ENCODE measurements at places on chromosomes 1 and 21.

DNA sequence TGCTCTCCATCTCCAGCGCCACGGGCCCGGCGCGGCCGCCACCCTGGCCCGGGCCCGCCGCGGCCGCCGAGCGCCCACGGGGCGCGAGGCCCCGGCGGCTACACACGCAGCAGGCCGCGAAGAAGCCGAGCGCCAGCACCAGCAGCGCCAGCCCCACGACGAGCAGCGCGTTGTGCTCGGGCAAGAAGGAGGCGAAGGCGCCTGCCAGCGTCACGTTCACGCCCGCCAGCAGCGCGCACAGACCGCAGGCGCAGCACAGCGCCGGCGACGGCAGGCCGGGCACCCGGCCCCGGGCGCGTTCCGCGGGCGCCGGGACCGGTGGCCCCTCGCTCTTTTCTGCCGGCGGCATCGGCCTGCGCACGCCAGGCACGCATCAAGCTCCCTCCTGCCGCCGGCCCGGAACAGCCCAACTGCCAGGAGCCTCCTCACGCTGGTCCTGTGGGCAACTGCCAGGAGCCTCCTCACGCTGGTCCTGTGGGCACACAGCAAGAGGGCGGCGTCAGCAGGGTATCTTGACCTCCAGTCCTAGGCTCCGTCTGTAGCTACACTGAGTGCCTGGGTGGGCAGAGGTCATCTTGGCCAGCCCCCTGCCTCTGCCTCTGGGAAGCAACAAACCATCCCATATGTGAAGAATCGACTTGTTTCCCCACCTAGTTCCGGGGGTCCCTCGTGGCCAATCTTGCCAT is 18.1 kb downstream of the KNCN start:
- DNase-seq = no peak

- no peak for DNase-seq
These were observed 622.5 kb upstream of the NR5A2 start for GRCh38 chr1:199404976-199405375.

DNA sequence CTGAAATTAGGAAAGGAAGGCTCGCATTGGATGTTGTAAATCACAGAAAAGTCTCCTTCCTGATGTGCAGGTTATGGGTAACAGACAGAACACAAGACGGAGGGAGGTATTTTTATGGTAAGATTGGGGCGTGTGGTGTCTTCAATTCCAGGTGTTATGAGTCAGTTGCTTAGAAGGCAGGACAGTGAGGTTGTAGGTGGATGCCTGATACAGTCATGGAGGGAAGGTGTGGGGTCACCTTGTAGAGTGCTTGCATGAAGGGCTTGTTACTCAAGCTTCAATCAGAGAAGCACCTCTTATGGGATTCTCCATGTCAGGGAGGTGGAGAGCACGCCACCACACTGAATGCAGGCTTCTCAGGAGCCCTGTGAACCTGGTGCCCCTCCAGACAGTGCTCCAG is 63.1 kb downstream of the C1orf21 start:
- DNase-seq = no peak

DNA sequence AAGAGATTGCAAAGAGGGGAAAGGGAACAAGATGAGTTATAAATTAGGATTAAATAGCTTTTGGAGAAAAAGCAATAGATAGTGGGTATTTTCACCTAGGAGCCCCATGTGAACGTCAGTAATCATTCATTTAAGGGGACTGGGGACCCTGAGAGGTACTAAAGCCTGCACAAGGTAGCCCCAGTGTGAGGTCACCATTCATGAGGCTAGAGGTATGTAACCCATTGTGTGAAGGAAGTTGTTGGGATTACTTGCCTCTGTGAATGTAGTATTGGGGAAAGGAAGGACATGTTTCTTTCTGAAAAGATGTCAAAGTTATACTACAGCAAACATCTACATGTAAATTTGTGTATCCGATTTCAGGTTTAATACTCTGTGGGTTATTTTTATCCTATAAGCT is 276.8 kb downstream of the TBX15 start:
- no peak for DNase-seq

DNA sequence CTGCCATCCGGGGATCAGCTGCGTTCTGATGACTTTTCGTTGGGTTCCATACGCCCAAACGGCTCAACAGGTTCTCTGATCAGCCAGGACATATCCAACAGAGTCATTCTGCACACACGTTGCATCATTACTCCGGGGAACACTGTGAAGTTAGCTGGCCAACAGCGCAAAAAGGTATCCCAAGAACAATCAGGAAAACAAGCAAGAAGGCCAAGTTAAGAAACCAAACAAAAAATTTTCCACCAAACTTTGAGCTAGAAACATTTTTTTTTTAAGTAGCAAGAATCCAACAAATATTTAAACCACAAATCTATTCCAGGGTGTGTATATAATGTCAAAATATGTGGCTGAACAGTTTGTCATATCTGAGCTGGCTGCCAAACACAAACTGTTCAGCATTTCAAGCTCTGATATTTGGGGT is 29.2 kb downstream of the NID1 start:
- no peak for DNase-seq

DNA sequence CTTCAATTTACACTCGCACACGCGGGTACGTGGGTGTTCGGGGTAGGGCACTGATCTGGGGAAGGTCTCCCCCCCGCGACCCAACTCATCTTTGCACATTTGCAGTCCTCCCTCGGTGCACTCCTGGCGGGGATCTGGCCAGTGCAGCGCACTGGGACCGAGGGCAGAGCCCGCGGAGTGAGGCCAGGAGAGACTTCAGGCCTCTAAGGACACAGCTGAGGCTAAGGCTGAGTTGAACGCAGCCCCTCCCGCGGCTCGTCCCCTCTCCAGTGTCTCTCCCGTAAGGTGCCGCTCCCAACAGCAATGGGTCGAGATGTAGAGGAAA is 936 bp upstream of the NCAM2 start:
- no peak for DNase-seq

GRCh38 chr1:206491616-206492015 is 15.7 kb upstream of the RASSF5 start:
- DNase-seq = no peak

DNA sequence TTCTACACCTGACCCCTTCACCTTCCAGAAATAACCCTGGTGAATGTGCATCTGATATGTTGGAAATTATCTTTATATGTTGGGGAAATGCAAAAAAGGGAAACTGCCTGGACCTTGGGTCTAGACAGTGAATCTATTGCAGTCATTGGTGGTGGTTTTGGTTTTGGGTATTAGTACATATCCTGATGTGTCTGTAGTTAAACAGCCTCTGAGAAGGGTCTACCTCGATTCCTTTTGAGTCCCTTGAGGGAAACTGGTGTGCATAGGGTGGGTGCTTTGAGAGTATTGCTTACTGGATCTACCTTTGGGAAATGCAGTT is 127.3 kb upstream of the KIAA0040 start:
- DNase-seq = no peak

GRCh38 chr1:114286179-114286578 is 132.5 kb upstream of the SYT6 start:
- DNase-seq = no peak

GRCh38 chr1:30490554-30491053 is 232.8 kb downstream of the MATN1 start:
- DNase-seq = no peak

- DNase-seq = peak; percentile 88
These were observed 12.1 kb upstream of the NES start for GRCh38 chr1:156689035-156689952.

DNA sequence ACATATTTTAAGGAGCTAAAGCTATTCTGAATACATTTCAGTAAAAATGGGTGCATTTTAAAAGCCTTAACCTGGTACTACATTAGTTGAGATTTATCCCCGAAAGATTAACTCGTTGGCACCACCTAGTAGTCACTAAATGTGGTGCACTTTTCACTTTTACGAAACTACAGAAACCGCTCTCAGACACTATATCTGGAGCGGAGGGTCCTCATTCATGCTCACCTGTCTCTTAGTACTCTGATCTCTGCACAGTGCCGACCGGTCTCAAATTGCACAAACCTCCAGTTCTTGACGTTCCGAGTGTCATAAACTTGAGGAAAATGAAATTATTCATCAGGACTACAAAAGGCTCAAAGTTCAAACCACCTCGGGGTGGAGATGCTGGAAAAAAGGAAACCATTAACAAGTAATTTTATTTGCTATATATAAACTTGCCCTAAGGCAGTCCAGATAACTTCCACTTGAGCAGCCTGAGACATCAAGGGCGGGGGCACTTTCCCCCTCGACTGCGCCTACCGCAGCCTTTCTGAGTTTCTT is 722 bp downstream of the LZIC start:
- peak; percentile 72 for DNase-seq

GRCh38 chr21:29511096-29511495 is 212.4 kb downstream of the BACH1 start:
- DNase-seq = no peak

- DNase-seq = no peak
These were observed 696 bp downstream of the LSS start for GRCh38 chr21:46227811-46228344.

GRCh38 chr1:228154021-228154669 is 4.4 kb downstream of the GJC2 start:
- DNase-seq = no peak

- no peak for DNase-seq
These were observed 909.8 kb downstream of the BRINP3 start for GRCh38 chr1:189567890-189568289.

- no peak for DNase-seq
These were observed 13.6 kb upstream of the PADI3 start for GRCh38 chr1:17235135-17235885.

GRCh38 chr1:9181176-9181906 is 52.4 kb upstream of the GPR157 start:
- DNase-seq = peak; percentile 56

DNA sequence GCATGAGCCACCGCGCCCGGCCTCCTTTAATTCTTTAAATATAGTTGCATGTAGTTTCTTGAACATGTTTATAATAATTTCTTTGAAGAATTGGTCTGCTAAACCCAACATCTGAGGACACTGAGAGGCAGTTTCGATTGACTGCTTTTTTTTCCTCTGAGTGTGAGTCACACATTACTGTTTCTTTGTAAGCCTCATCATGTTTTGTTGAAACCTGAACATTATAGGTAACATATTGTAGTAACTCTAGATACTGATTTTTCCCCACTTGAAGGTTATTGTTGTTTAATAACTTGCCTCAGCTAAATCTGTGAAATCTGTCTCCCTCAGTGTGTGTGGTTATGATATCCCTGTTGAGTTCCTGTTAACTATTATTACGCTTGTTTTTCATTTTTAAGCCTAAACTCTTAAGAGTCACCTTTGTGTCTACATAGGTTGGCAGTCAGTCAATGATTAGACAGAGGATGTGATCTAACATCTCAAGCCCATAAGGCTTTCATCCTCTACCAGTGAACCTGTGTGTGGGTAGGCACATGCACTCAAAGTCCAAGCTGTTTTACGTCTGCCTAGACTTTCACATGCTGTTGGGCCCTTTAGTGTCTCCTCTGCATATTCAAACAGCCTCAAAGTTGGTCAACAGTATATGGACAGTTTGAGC is 155.5 kb downstream of the KCNH1 start:
- DNase-seq = no peak

DNA sequence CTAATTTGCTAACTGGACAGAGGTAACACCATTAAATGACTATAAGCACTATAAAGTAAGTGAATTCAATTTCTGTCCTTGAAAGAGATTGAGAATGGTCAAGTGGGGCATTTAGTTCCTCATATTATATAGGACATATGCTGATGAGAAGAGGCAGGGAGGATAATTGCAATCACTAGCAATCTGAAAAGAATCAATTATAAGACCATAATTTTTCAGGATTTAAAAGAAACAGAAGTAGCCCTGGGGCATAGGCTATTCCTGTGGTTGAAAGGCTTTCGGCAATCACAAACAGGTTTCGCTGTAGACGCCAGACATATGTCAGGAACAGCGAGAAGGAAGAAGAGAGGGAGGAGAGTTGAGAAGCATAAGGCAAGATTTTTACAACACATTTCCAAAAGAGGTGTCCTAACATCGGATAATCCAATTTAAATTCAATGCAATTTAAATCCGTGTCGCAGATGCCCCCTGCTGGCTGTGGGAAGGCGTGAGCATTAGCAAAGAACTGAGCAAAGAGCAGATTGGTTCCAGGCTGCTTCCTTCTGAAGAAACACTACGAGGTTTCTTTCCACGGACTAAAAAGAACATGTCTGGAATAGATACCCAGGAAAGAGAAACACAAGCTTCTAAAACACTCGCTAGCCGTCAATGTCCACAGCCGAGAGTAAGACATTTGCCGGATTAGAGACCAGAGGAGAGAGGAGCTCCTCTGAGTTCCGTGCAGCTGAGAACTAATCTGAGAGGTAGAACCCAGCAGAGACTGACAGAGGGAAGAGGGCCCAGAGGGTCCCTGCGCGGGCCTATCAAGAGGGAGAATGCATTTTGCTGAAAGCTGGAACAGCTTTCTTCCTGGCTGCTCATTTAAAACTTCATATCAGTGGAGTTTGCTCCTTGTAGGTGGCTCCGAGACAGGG is 27.9 kb downstream of the RGS5 start:
- DNase-seq = peak; percentile 42

- DNase-seq = peak; percentile 25
These were observed 3.1 kb upstream of the KCNE2 start for GRCh38 chr21:34360488-34361241.

DNA sequence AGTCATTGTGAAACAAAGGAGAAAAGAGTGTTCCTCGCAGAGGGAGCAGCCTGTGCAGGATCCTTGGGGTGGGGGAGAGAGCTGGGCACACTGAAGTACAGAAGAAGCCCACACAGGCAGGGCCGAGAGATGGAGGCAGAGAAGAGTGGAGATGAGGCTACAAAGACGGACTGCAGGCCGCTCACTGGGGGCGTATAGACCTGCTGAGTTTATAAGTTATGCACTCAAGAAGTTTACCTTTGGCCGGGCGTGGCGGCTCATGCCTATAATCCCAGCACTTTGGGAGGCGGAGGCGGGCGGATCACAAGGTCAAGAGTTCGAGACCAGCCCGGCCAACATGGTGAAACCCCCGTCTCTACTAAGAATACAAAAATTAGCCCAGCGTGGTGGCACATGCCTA is 7.6 kb upstream of the SLAMF9 start:
- no peak for DNase-seq

GRCh38 chr1:119680723-119681122 is 31.0 kb upstream of the PHGDH start:
- no peak for DNase-seq

- DNase-seq = no peak
These were observed 217.3 kb upstream of the FGGY start for GRCh38 chr1:59079434-59080140.

DNA sequence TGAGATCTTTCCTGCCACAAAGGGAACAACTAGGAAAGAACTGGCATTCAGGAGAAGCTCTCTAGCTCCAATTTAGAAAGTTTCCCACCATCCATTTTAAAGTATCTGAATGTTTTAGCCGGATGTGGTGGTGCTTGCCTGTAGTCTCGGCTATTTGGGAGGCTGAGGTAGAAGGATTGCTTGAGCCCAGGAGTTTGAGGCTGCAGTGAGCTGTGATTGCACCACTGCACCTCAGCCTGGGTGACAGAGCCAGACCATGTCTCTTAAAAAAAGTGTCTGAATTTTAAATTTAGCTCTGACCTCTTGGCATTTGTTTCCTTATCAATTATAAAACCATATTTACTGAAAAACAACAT is 67.2 kb downstream of the RPAP2 start:
- no peak for DNase-seq

- DNase-seq = peak; percentile 92
These were observed 2.9 kb upstream of the S100A2 start for GRCh38 chr1:153568367-153569099.

GRCh38 chr21:44866780-44867179 is 6.7 kb downstream of the PTTG1IP start:
- peak; percentile 9 for DNase-seq

Data from KBM-7 (cell line).